ENCODE measurements at places on chromosomes 4 and X.

DNA sequence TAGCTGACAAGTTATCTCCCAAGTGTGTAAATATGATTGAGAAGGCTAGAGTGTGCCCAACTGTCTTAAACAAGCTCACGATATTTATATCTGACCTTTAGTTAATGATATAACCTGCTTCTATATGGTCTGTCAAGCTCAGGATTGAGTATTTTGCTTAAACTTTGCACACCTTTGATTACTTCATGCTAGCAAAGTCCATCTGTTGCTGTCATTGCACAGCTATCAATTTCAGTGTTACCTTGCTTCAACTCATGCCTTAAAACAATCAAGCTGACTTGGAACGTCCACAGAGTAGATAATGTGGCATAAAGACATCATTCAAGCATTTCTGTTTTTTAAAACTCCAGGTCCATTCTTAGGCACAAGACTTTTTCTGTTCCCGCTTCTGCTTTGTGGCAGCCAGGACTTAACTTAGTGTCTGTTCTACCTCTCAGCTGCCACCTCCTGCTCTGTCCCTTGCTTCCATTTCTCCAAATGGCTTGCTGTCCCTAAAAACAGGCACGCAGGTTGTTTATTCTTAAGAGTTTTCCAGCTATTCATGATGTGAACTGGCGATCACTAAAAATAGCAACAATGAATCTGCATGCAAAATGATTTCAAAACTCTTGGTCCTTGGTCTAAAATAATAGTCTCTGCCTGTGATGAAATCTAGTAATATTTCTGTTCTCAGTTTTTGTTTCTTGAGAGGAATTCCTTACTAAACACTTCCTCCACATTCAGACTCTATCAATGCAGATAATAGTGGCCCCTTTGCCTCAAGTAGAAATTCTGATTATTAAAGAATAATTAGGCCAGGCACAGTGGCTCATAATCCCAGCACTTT is 16.3 kb upstream of the NEIL3 start:
- no peak for DNase-seq

- no peak for DNase-seq
Observed at GRCh38 chrX:149010013-149010852, 494.9 kb downstream of the IDS start.

GRCh38 chr4:165874072-165874790 is 1.2 kb downstream of the TLL1 start:
- DNase-seq: no peak

DNA sequence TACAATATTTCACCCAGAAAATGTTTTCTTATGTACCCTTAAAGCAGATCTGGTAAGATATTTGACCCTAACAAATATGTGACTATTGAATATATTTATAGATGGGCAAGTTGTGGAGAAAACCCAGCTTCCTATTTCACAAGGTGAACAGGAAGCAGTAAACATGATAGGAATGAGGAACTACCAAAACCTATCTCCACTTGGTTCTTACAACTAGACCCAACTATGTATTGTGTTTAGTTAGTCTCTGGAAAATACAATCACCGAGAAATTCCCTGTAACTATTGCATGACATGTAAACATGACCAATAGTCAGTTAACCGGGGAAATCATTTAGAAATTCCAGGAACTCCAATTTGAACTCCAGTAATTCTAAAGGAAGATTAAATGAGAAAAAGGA is 8.4 kb upstream of the RXFP1 start:
- DNase-seq: no peak
